ENCODE measurements at places on chromosomes 2 and 18. TPM values are rescaled to one million over a fixed set of nuclear protein-coding genes. Genes with fewer than 3 reads are reported as not detected.

Gene CYP27A1
- 19.2 TPM for total RNA-seq

Gene CYS1
- total RNA-seq: under 0.01 TPM

GRCh38 chr2:189608170-189608569, 27.6 kb upstream of the SLC40A1 start:
- DNase-seq: no peak

DNA sequence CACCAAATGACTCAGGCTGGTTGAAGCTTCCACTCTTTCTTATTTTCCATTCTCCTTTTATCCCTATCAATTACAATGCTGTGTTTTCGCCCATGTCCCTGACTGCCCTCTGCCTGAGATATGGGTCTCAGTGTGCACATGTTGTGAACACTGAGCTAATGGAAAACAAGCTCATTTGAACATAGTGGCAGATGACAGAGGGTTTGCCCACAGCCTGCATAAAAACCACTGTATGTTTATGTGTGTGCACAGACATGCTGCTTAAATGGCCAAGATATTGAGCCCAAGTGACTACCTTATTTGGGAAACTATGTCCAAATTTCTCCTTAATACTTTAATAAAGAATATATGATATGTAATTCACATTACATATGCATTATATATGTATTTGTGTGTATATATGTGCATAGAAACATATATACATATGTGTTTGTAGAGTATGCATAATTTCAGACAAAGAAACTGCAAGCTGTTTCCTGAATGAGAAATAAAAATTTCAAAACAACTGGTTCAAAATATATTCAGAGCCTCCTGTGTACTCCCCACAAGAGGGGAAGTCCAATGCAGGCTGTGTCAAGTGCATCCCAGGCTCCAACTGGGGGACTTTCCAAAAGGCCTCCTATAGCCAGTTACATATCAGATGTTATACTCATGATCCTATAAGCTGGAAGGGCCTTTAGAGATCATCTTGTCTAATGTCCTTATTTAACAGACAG, 92.7 kb upstream of the CD302 start:
- DNase-seq: peak; percentile 17

- DNase-seq: no peak
These were observed 304.3 kb upstream of the CNTNAP5 start for GRCh38 chr2:123720760-123721159.

DNA sequence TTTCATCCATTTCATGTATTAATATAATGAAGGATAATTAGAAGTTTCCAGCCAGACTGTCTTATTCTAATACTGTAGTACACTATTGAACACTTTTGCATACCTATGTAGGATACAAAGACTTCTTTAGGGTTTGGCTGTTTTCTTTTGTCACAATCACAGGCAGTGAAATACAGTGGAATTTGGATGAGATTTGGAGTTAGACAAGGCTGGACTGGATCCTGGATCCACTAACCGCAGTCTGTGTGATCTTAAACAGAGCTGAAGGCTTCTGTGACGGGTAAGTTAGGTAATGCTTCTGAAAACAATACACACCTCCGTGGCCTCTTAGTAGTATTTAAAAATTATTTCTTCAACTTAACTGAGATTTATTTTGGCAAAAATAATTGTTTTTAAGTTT, 1128.6 kb upstream of the CDH2 start:
- no peak for DNase-seq

Gene IMP4
- total RNA-seq: 75.4 TPM

- DNase-seq: no peak
These were observed 19.7 kb downstream of the FIGN start for GRCh38 chr2:163716101-163716500.

Gene PAX3
- total RNA-seq: not detected

DNA sequence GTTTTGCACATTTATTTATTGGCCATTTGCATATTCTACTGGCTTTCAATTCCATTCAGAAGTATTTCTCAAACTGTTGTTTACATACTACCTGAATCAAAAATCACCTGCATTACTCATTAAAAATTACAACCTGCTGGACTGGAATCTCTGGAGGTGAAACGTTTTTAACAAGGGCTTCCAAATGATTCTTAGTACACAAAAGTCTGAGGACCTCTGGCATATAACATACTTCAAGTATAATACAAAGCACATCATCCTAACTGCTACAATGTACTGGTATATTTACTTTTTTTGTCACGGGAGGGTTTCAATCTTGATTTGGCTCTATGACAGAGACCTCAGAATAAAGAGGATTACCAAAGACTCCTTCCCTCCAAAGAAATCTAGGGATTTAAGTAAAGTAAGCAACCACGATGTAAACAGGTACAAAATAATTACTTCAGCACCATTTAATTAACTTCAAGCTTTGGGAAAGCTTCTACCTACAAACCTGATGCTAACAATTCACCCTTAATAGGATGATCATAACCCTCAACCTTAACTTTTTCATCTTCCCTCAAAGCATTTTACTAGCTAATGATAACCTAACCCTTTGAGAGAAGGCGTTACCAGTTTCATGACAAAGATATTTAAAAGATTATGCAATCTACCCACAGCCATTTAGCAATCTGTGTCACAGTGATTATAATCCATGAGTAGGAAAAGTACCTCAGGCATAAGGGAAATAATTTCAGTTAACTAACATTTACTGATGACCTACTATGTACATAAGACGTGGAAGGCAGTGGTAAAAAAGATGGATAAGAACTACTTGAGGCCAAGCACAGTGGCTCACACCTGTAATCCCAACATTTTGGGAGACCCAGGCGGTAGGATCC, 24.7 kb downstream of the ATAD2B start:
- DNase-seq: no peak

DNA sequence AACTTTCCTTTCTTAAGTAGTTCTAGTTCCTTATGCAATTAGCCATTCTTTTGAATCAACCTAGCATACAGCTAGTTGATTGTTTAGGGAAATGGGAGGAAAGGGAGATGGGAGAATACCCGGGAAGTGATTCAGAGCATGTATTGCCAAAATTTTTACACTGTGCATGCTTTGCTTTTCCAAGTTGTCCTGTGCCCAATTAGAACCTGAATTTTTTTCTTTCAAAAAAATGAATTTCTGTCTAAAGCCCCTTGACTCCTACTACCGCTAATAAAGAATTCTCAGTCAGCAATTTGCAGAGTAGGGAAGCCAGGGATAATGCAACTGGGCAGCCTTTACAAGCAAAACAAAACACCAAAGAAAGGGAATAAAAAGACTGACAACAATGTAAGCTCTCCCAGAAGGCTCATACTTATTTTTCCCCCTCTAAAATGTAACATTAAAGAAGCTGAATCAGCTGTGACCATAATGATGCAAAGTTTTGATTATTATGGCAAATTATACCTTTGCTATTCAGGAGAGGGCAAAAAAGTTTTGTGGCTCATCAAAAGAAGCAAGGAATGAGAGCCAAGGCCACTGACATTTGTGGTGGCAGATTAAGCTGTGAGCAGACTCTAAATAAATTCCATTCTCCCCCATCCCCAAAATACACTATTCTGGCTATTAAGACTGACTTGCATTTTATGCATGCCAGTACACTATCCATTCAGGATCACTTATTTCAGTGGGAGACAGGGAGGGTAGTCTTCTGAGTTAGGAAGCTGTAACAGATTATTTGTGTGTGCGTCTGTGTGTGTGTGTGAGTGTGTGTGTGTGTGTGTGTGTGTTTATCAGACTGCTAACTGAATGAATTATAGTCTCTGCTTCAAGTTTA, 174.3 kb downstream of the ERBB4 start:
- DNase-seq: no peak

- DNase-seq: no peak
These were observed 73.0 kb upstream of the KCTD1 start for GRCh38 chr18:26621161-26622026.

Gene CCDC74B
- total RNA-seq: 0.51 TPM

DNA sequence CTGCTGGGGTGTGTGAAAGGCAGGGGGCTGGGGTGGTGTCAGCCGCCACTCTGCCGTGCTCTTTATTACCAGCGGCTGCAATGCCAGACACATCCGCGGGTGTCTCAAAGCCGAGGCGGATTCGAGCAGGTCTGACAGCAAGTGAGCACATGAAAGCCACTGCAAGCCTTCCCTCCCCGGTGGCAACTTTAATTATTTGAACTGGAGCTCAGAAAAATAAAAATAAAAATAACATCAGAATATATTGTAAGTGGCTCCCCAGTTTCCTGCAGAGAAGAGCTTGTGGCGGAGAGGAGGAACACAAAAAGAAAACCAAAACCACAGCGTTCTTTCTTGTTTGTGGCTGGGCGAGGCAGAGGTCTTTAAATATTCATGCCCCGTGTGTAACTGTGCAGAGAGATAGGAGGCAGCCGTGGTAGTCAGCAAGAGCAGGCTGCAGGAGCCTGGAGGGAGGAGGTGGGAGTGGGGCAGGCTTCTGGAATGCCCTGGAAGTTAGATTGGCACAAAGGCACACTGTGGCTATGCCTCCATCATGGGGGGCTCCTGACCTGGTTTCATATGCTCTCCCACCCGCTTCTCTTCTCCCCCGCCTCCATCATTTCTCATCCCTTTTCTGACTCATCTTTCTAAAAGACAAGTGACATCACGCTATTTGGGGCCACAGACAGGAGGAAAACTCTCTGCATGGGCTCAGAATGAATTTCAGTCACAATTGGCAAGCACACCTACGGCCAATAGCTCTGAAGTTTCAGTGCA, 199.8 kb downstream of the CLIP4 start:
- no peak for DNase-seq

DNA sequence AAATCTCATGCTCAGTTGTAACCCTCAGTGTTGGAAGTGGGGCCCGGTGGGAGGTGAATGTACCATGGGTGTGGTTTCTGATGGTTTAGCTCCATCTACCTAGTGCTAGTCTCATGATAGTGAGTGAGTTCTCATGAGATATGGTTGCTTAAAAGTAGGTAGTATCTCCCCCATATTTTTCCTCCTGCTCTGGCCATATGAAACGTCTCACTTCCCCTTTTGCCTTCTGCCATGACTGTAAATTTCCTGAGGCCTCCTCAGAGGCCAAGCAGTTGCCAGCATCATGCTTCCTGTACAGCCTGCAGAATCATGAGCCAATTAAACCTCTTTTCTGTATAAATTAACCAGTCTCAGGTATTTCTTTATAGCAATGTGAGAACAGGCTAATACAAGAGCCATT, 62.8 kb upstream of the RNF152 start:
- DNase-seq: no peak

DNA sequence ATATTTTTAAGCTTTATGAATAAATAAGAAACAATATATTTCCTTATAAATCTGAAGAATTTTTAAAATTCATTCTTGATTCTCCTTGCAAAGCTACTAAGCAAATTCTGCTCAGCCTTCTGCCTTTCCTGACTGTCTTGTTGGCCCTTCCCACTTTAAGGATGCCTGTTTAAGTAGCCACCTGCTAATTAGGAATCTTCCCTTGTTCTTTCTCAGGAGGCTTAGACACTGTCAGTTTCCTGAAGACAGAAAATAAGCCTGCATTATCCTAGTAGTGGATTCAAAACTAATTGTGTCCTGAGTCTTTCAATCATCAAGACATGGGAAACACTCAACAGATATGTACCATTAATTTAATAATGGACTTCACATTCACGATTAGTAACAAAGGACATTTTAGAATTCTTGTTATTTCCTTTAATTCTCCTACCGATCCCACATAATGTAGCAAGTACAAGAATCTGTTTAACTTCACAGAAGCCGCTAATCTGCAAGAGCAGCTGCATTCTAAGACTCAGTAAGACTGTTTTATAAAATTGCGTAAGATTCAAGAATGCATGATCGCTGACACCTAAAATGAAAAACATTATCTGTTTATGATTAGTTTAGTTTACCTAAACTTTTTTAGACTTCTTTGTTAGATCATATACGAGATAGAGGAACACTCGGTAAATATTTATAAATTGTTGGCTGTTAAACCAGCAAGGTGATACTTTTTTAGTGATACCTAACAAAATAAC, 445.4 kb upstream of the DSEL start:
- DNase-seq: no peak

DNA sequence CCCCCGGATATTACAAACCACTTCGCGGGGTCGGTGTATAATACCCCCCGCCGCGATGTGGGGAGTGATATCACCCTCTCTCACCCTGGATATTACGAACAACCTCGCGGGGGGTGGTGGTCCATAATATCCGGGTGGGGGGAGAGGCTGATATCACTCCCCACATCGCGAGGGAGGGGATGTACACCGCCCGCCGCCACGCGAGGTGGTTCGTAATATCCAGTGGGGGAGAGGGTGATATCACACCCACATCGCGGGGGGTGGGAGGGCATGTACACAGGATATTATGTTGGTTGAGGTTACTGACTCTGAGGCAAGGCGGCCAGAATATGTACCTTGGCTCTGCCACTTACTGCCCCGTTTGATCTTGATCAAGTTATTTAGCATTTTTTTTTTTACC, 14.8 kb upstream of the CWC22 start:
- DNase-seq: no peak

GRCh38 chr2:6506859-6507258, 358.8 kb downstream of the CMPK2 start:
- DNase-seq: no peak

Gene POTEJ
- 0.38 TPM for total RNA-seq

GRCh38 chr2:133240491-133241223, 327.6 kb downstream of the NCKAP5 start:
- DNase-seq: no peak
